ENCODE measurements at places on chromosomes 3 and 15.

GRCh38 chr15:50854601-50855490 is 53.6 kb upstream of the AP4E1 start:
- DNase-seq = peak; percentile 57

DNA sequence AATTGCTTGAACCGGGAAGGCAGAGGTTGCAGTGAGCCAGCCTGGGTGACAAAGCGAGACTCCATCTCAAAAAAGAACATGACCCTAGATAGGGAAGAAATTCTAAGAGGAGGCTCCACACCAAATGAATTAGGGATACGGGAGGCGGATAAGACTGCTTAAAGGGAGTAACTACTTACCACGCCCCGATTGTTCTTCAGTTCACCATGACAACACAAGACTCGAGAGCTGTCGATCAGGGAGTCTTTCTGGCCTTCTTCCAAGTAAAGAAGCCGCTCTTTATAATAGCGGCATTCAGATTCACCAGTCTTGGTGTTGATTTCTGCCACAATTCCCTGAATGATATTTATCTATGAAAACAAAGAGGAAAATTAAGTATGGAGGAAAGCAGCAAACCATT is 53.9 kb upstream of the TASOR start:
- no peak for DNase-seq

GRCh38 chr15:51973220-51973619 is 1.6 kb upstream of the LEO1 start:
- DNase-seq = no peak

- no peak for DNase-seq
Measured at GRCh38 chr15:38351466-38351865, 98.8 kb downstream of the SPRED1 start.

- no peak for DNase-seq
Measured at GRCh38 chr3:106183762-106184391, 315.1 kb upstream of the CBLB start.

DNA sequence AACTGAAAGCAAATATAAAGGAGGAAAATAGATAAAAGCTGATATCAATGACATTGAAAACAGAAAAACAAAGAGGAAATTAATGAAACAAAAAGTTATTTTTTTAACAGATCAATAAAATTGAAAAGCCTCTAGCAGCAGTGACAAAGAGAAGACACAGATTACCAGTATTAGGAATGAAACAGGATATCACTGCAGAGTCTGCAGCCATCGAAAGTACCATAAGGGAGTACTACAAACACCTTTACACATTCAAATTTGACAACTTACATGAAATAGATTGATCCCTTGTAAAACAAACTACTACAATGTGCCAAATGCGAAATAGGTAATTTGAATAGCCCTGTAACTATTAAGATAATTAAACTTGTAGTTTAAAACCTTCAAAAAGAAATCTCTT is 24.9 kb upstream of the DHX36 start:
- DNase-seq = no peak

DNA sequence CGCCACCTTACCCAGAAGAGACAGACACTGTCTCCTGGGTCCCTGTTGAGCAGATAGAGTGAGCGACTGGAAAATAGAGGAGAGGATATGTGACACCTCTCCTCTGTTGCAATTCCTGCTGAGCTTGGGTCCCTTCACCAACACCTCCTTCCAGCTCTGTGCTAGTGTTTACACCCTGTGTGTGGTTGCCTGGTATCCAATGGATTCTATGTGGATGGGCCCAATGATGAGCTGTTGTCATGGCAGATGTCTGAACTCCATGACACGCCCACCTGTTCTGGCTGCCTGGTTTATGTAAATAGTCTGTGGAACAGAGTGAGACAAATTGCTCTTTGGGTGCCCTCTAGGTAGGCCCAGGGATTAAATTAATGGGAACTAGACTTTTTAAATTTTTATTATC is 23.7 kb downstream of the RBM5 start:
- no peak for DNase-seq

DNA sequence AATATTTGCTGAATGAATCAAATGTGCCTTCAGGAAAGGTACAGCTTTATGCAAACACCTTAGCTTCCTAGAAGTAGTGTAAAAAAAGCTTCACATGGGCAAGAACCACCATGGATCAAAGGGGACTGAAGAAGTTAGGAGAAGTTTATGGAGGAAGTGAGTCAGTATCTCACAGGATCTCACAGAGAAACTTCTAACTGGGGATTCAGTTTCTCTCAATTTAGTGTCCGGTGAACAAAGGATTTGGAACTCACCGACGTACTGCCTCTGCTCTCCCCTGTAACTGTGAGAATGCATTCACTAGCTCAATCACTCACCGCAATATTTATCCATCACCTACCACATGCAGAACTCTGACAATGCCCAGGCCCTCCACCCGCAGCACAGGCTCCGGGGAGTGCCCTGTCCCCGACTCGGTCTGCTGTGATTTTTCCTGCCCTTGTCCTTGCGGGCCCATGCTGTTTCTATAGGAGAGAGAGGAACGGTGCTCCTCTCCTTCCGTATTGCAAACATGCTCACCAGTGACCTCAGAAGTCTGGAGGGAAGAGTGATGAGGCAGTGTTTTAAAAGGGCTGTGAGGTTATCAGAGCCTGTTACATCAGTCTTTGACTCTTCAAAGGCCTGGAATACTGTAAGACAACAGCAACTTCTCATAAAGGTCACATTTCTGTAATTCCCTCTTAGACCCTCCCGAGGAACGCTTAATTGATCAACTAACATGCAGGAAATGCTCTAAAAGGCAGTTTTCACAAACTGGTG is 222.5 kb upstream of the ICE2 start:
- no peak for DNase-seq

DNA sequence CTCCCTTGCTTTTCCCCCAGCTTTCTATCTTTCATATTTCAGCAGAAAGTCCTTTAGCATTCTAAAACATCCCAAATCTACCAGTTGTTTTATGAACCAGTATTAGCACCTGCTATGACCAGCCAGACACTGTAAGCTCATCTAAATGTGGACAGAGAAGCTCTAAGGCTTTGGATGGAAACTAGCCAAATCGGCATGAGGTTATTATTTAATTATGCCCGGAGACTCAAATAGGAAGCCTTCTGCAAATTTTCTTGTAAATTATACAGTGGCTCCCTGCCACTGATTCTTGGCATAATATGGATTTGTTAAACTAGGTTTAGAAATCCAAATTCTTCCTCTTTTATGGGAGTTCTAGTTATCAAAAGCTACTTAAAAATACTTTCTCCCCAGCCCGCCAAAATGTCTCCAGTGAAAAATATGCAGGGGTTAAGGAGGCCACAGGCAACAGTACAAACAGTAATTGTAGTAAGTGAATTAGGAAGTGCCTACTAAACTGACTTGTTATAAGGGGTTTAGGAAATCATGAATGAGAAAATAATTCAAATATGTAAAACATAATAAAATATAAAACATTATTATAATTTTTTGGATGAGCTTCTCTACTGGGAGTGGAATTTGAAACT is 15.4 kb downstream of the MYH15 start:
- no peak for DNase-seq

DNA sequence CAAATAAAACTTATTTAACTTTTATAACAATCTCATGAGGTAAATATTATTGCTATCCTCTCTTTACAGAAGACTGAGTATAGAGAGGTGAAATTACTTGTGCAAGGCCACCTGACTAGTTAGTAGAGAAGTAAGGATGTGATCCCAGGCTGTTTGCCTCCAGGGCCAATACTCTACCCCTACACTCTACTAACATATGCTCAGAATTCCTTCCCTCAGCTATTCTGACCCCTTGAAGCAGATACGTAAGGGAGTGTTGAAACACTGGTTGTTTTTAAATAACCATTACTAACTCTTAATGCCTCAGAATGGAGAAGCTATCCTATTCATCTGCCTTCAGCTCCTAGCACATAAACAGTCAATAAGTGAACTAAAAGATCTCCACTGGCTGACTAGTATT is 24.1 kb downstream of the CSTA start:
- no peak for DNase-seq

DNA sequence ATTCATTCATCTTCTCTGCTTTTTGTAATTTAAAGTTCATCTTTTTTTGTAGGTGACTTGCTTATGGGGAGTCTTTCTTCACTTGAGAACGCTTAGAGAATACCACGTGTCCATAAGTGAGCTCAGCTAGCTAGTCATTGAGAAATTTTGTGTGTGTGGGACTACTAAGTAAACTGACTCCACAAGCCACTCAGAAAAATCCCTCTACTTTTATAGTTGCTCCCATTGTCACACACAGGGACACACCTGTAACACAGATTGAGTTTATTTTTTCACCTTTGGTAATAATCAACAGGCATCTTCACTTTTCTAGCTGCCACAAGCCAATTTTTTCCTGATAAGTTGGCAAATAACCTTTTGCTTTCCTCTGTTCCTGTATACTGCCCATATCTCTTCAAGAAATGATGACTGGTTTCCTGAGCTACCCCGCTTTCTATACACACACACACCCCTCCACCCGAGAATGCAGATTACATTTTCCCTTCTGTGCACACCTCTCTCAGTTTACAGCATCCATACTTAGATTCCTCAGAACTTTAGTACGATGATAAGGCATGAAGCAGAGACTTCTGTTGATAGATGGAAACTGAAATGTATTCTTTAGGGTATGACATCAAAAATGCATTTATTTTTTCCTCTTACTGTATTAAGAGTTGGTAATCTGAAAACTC is 4.6 kb downstream of the TSC22D2 start:
- DNase-seq = peak; percentile 36

All from SIG-M5 (cell line).